Activated CD8-positive, alpha-beta memory T cell treated with anti-CD3 and anti-CD28 coated beads, Interleukin-2, amount 50 U/mL, for 48 hours (primary cell): ENCODE measurements at places on chromosomes 4 and X.
A peak's percentile ranks its signal among the peaks of the same experiment; 100 is the strongest.

GRCh38 chr4:55725057-55725456, 89.0 kb upstream of the NMU start:
- no peak for DNase-seq

- DNase-seq: peak; percentile 82
Observed at GRCh38 chr4:99816545-99817308, at the start of gene DAPP1. Gene DAPP1 (plus strand): TSS chr4:99816827. CDS start chr4:99816914, 87 bp downstream.

DNA sequence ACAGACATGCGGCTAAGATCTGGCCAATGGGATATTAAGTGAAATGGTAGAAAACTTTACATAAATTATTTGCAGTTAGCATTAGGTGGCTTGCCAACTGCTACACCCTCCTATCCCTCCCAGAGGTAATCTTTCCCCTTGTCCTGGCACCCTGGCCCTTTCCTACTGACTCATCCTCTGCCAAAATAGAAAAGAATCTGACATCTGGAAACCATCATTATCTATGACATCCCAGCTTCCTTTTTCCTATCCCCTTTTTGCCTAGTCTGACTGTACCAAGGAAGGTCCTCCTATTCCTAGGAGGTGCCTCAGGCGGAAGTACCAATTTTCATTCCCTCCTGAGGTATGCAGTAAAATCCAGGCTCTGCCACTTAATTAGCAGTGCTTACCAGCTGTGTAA, 163.6 kb upstream of the KLF3 start:
- no peak for DNase-seq

GRCh38 chr4:8276358-8277240, 7.0 kb downstream of the HTRA3 start:
- DNase-seq: no peak

GRCh38 chrX:150225266-150225665, 137.9 kb upstream of the MAMLD1 start:
- no peak for DNase-seq

DNA sequence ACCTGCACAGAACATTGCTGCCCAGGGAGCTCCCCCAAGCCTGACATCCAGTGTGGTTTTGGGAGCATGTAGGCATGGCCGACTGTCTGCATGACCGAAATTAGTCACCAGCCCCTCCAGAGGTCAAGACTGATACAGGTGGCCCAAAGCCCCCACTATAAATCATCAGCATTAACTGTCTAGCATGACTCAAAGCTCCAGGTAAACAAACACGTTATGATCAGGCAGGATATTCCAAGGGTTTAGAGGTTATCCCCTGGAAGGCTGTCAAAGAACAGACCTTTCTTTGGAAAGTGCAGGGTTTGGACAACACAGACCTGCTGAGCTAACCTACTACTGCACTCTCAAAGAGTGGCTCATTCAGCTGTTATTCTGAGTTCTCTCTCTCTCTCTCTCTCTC, 2.1 kb upstream of the FAM9A start:
- no peak for DNase-seq

DNA sequence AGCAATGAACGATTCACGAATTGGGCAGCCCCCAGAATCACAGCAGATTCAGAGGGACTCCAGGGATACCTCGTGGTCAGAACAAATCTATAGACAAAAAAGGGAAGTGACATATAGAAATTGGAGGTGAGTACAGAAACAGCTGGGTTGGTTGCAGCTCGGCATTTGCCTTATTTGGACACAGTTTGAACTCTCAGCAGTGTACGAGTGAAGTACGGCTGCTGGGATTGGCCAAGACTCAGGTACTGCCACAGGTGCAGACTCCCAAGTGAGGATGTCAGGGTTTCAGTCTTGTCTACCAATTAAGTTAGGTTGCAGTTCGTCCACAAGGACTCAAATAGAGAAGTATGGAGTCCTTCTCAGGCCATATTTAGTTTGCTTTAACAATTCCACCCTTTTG, 28.2 kb downstream of the HTT-AS start:
- DNase-seq: no peak

DNA sequence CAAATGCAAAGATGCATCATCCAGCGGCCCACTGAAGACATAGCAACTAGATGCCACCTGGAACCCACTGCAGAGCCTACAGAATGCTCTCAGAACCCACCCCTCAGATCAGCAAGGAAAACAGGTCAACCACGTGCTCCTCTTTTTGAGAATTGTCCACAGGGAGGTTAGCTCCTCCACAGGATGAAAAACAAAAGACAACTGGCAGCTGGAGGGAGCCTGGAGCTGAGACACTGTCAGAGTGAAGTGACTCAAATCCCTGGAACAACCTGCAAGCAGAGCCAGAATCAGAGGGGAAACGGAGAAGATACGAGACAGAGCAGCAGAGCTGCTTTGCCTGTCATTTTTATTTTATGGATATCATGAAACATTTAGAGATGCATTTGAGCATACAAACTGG, 277.6 kb downstream of the GASK1B start:
- no peak for DNase-seq

GRCh38 chr4:156515295-156515694, 456.3 kb downstream of the PDGFC start:
- DNase-seq: no peak

DNA sequence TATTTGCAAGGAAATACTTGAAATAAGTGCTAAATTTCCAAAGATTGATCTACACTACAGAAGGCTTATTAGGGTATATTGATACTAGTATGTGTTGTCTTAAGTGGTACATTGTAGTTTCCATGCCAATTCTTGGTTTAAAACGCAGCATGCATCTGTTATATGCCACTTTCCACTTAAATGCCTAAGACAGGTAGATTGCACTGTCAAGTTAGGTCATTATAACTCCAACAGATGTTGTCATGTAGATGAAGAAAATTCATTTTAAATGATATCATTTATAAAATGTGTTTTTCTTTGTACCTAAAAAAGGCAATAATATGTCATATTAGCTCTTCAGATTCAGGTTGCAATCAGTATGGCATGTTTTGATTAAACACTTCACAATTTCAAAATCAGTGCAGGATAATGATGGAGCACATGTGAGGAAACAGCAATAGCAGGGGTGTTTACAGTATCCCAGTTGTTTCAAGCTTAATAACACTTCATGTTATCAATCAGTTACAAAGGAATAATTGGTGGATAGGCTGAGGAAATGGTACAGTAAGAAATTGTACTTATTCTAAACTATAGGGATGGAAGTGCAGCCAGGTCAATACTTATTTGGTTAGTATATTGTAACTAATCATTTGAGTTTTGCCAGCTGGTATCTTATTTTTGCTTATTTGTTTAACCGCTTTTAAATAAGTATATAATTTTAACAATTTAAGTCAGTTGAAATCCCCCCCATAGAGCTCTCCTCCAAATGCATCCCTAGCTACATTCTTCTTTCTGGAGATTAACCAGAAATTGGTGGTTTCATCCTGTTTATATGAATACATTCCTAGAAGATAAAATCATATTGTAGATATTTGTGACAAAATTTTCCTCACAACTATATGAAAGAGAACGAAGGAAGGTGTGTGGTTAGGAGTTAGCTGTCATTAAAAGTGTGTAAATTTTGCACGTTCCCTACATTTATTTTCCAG, 454.4 kb upstream of the ATOH1 start:
- DNase-seq: no peak

DNA sequence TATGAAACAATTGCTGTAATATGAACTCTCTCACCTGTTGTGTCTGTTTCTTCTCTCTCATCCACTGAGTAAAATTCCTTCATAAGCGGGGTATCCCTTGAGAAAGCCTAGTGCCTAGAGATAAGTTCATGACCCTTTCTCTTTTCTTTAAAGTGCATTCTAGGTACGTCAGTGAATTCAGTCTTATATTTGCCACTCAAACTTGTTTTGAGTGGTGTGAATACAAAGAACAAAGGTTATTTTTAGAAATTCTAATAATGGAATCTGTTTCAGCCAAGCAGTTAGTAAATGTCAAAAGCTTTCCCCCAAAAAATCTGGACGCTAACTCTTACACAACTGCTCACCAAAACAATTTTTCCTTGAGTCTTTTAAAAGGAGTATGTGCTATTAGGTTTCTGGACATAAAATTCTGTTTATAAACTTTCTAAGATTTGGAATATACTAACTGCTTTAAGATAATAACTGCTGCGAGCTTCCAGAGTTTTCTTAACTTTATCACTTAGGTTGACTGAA, 112.0 kb downstream of the VEGFC start:
- DNase-seq: no peak

GRCh38 chr4:56250776-56251175, 136.5 kb downstream of the AASDH start:
- no peak for DNase-seq

DNA sequence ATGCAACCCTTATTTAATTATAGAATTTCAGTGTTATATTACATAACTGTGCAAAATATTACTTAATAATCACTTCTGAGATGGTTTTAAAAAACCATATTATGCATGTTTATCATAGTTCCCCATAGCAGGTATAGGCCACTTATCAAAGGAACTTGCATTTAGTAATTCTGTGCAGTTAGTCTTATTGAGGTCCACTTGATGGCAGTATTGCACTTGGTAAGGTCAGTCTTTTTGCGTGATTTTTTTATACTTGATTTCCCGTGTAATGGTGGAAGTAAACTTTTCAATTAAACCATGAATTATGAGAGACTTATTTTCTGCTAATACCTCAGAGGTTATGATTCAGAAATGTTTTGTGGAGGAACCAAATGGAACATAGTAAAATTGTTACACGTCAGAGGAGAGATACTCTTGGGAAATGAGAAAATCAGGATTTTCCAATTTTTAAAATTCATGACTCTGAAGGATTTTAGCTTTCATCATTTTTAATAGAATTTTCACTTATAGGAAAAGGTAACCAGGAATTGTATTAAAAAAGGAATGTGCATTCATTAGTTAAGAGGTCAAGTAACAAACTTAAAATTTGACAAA, 230.0 kb downstream of the CCSER1 start:
- no peak for DNase-seq

DNA sequence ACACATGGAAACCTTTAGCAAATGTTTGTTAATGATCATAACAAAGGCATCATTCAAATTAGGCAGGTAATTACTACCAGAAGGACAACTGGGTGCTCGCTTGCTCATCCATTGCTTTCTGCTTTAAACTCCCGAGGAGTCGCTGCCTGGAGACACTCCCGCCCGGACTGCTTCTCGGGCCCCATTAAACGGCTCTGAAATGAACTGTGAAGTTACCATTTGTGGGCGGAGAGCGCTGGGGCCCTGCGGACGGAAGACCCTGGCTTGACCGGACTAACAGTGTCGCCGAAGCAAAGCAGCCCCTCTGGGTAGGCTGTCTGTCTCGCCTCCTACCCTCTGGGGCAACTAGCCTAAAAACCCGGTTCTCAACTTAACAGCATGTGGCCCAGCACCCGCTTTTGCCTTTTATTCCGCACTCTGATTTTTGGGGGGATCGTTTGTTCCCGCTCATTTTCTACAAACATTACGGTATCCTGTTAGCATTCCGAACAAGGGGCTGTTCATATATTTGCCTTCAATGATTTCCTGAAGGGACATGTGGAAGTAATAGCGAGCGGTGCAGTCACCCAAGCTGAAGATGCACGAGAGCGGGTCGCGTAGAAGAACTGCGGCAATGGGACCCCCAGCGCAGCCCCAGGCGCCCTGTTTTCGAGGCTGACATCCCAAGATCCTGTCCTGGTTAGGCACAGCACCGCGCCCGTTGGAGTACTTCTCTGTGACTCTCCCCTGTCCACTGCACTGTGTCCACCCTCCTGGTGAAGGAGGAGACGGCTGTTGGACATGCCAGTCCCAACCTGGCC, 1.6 kb upstream of the PDGFRA start:
- peak; percentile 53 for DNase-seq

DNA sequence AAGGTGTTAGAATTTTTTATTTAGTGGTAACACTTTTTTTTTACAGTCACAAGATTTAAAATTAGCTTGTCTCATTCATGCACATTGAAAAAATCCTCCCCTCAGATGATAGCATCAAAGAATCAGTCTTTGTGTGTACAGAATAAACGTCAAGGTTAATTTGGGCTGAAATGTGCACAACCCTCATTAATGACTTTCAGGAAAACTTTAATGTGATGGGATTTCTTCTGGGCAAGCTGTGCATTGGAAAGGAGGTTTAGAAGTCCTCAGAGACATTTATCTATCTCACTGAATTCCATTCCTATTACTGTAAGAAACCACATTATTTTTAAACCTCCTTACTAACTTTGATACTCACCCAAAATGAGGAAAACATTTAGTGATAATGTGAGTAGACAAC, 88.2 kb upstream of the TECRL start:
- DNase-seq: no peak

- DNase-seq: no peak
Observed at GRCh38 chr4:127788517-127788916, 6.4 kb downstream of the HSPA4L start.

- DNase-seq: no peak
Observed at GRCh38 chr4:75345423-75345822, 168.8 kb downstream of the RCHY1 start.

GRCh38 chrX:15790769-15791290, 546 bp downstream of the ZRSR2 start:
- no peak for DNase-seq

GRCh38 chrX:105116486-105116885, 104.0 kb downstream of the TEX13A start:
- no peak for DNase-seq

GRCh38 chrX:27797575-27797974, 10.2 kb upstream of the MAGEB10 start:
- DNase-seq: no peak

DNA sequence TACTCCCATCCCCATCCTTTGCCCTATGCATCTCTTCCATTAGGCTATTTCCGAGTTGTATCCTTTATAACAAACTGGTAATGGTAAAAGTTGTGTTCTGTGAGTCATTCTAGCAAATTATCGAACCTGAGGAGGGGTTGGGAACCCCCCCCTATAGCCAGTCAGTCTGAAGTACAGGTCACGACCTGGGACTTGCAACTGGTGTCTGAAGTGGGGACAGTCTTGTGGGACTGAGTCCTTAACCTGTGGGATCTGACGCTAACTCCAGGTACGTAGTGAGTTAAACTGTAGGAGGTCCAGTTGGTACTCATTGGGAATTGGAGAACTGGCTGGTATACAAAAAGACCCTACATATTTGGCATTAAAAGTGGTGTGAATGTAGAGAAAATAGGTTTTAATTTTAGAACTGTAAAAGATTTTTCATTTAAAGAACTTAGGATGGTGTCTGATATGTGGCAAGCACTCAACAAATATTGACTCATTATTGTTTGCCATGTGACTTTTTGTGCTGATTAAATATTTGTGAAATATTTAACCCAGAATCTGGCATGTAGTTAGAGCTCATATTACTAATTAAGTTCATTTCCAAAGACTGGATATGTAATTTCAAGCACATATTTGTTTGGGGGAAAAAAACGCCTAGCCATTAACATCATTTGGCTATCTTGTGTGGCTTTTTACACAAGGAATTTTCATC, 50.7 kb downstream of the CHST7 start:
- DNase-seq: no peak

GRCh38 chrX:37685381-37686359, at the start of gene XK:
Gene XK (plus strand): TSS chrX:37685791. CDS start chrX:37685962, 171 bp downstream.
- peak; percentile 63 for DNase-seq

DNA sequence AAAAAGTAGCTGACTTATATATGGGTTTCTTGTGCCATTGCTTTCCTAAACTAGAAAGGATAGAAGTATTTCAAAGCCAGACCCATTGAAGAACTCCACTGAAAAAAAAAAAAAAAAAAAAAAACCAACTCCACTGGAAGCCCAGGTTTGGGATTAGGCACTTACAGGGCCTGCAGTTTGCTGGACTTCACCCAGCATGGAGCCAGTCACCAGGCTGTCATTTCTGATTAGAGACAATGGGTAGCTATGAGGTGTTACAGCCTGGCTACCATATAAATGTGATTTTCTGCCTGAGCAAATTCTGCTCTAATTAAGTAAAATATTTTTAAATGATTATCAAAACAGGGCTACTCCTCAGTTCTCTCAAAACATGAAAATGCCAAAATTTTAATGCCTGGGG, 49.5 kb downstream of the HS6ST2 start:
- no peak for DNase-seq

- no peak for DNase-seq
Observed at GRCh38 chrX:6768881-6769280, 234.0 kb upstream of the VCX3A start.
